Cortex of kidney (tissue), 1 donor: ENCODE measurements at places on chromosomes 6 and 20.

- DNase-seq, result no peak
Measured at GRCh38 chr6:157066781-157067491, 256.4 kb downstream of the TMEM242 start.

DNA sequence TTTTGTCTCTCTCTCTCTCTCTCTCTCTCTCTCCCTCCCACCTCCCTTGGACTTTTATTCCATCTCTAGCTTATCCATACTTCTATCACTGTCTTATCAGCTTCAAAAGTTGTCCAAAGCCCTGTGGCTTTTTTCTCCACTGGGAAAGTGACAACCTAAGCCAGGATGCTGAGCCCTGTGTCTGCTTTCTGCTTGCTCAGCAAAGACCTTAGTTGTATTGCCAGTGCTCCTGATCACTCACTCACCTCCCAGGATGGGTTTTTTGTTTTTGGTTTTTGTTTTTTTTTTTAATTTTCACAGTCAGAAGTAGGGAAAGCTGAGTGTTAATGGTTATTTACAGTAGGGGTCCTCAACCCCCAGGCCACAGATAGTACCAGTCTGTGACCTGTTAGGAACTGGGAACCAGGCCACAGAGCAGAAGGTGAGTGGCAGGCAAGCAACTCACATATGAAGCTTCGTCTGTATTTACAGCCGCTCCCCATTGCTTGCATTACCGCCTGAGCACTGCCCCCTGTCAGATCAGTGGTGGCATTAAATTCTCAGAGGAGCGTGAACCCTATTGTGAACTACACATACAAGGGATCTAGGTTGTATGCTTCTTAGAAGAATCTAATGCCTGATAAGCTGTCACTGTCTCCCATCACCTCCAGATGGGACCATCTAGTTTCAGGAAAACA lies 125.0 kb upstream of the ID4 start:
- no peak for DNase-seq

DNA sequence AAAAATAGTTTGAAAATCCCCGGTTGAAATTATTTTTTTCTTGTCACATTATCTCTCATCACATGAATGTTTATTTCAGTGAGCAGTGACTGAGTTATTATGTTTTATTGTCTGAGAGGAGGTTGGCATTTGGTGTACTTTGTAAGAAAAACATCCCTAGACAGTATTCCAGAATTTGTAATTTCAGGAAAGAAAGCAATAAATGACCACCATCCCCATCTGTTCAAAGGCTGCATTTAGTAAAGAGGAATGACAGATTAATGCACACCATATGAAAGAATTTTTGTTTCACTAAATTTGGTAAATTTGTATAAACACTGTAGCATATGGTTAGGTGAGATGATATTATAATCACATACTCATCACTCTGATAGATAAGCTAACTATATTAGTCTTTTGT lies 57.1 kb upstream of the FUT9 start:
- DNase-seq, result no peak

DNA sequence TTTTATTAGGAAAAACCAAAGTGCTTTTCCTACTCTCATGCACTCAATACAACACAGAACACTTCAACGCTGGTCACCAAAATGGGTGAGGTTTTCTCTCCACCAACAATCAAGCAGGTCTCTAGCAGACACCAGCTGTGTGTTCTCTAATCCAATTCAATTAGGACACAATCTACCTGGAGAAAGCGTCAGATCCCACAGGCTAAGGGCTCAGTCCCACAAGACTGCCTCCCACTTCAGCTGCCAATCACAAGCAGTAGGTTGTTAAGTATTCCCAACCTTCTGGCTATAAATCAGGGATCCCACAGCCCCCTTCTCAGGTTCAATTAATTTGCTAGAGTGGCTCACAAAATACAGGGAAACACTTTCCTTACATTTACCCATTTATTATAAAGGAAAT lies 47.7 kb downstream of the STMND1 start:
- no peak for DNase-seq

- no peak for DNase-seq
Measured at GRCh38 chr20:46501961-46502360, 11.4 kb downstream of the ZNF334 start.

DNA sequence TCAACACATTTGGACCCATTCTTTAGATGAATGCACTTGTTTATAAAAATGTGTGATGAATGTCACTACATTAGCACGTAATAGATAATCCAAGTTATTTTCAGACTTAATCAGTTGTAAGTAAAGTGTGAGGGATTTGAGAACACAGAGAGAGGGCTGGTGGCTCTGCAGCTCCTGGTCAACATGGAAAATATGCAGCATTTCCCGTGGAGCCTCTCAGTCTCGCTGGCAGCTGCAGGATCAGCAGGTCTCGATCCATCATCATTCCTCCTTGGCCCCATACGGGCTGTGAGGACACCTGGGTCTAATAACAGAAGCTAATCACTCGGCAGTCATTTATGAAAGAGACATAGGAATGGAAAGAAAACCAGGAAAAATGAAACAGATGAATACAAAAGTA lies 390.2 kb downstream of the PRKN start:
- no peak for DNase-seq

GRCh38 chr6:144231721-144232120 lies 53.4 kb upstream of the UTRN start:
- DNase-seq, result no peak

- DNase-seq, result no peak
Measured at GRCh38 chr6:158150701-158151100, 17.4 kb downstream of the SERAC1 start.

GRCh38 chr6:7112741-7113313 lies 5.1 kb downstream of the RREB1 start:
- no peak for DNase-seq

- no peak for DNase-seq
Measured at GRCh38 chr6:91079969-91080368, 493.1 kb upstream of the MAP3K7 start.

DNA sequence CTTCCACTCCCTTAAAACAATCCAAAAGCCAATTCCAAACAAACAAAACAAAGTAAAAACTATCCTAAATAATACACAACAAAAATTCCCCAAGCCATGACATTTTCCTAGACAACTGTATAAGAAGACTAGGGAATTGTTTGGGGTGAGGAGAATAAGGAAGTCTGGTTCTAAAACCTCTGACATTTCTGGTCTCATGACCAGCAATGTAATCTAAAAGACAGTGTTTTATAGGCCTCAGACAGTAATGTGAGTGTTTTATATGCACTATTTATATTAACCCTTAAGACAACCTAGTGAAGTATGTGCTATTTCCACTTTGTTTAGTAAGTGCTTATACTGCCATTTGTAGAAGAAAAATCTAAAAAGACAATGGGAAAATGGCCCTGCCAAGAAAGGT lies 13.0 kb upstream of the RCAN2 start:
- DNase-seq, result no peak

GRCh38 chr6:137772541-137773250 lies 94.4 kb upstream of the TNFAIP3 start:
- no peak for DNase-seq

DNA sequence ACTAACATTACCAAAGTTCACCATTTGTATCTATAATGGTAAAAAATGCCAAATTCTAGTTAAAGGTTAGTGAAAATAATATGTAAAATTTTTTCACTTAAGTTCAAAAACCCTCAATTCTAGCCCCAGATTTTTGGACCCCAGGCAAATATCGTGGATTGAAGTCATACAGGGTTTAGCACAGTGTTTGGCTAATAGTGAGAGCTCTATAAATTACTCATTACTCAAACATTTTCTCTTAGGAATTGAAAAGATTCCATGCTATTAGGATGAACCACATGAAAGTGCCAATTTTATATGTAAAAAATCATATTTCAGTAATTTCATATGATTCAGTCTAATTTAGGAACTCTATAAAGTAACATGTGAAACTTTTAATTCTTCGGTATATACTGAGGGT lies 170.3 kb upstream of the PREP start:
- DNase-seq, result no peak

DNA sequence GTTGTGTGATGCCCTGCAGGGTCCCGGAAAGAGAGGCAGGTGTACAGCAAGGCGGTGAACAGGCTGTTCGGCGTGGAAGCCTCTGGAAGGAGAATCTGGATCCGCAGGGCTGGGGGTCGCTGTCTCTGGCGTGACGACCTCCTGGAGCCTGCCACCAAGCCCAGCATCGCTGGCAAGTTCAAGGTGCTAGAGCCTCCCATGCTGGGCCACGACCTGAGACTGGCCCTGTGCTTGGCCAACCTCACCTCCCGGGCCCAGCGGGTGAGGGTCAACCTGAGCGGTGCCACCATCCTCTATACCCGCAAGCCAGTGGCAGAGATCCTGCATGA lies 36.5 kb downstream of the TGM6 start:
- DNase-seq, result no peak

- DNase-seq, result no peak
Measured at GRCh38 chr20:52416953-52417352, 225.4 kb upstream of the ZFP64 start.

GRCh38 chr20:37233548-37234253 lies 27.9 kb downstream of the GHRH start:
- no peak for DNase-seq

DNA sequence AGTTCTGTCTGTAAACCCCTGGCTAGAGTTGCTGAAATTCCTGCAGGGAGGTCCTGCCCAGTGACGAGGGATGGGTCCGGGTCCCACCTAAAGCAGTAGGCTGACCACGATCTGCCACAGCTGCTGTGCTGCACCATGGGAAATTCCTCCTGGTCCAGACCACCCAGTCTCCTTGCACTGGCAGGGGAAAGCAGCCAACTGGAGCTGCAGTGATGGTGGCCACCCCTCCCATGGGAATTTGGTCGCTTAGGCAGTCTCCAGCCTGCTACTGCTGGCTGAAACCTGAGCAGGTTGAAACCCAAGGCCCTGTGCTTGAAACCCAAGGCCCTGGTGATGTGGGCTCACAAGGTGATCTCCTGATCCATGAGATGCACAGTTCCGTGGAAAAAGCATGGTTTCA lies 23.9 kb upstream of the MOXD1 start:
- DNase-seq, result no peak

DNA sequence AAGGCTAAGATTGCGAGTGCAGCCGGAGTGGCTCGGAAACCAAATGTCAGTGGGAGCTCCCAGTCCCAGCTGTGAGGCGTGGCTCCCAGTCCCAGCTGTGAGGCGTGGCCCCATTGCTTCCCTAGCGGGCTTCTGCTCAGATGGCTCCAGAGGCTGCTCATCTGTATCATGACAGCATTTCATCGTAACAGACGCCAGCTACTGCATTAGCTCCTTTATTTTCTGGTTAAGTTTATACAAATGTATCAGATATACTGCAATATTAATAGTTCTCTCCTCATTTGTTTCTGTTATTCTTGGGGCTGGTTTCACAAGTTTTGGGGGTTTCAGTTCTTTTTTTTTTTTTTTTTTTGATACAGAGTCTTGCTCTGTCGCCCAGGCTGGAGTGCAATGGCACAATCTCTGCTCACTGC lies 34.7 kb upstream of the TBXT start:
- no peak for DNase-seq

DNA sequence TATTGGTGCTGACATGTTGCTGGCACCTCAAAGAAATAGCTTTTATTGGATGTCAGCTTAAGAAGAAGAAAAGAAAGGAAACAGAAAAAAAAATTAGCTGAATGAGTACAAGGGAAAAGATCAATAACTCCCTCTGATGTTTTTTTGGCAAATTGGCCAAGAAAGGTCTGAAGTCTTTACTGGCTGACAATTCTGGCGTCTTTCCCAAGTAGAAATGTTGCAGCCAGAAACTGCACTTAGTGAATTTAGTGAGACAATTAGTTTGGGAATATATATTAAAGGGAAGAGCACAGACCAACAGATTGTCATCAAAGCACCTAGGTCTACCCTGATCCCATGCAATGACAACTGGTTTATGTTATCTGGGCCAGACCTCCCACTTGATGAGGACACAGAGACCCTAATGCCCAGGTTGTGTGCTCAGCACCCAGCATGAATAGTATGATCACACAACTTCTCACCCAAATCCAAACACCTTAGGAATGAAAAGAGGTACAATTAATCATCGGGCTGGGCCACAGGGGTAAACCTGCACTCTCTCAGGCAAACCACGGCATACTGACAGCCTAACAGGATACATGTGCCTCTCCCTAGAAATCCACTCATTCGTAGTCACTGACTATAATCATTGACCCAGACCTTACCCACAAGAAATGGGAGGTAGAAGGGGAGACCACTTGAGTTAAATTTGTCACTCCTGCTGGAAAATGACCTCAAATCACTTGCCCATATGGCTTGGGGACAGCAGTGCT lies 612.3 kb upstream of the ARID1B start:
- no peak for DNase-seq

- no peak for DNase-seq
Measured at GRCh38 chr20:47876311-47877088, 91.2 kb upstream of the SULF2 start.

- DNase-seq, result no peak
Measured at GRCh38 chr6:75609639-75610590, 8.2 kb downstream of the SENP6 start.
